ENCODE measurements at places on chromosomes 6 and 20. TPM values are rescaled to one million over a fixed set of nuclear protein-coding genes. Genes with fewer than 3 reads are reported as not detected.

DNA sequence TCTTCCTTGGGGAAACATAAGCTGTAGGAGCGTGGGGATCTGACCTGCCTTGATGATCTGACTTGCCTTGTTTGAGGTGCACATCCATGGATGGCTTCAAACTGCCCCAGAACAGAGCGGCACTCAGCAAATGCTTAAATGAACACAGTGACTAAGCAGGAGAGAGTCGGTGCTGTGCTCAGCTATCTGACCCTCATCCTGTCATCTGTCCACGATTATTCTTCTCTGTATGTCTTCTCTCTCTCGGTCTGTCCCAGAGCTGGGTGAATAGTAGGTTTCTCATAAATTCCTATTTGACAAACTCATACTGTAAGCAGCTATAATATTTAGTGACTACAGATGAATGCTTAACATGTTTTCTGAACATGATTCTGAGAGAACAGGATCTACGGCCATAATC lies 37.3 kb downstream of the TRAM2 start:
- no peak for DNase-seq

DNA sequence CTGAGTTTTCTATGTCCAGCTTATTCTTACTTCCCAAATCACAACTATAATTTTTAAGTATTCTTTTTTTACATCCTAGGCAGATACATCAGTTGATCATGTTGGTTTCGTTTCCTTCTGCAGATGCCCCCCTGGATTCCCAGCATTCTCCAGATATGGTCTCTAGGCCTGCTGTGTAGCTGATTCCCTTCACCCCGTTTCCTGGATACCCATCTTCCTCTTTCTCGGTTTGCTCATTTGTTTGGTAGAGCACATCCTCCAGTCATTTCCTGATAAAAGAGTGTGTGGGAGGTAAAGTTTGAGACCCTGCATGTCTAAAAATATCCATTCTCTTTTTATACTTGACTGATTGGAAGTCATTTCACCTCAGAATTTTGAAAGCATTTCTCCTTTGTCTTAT lies 66.4 kb downstream of the ANKS1A start:
- DNase-seq, result no peak

DNA sequence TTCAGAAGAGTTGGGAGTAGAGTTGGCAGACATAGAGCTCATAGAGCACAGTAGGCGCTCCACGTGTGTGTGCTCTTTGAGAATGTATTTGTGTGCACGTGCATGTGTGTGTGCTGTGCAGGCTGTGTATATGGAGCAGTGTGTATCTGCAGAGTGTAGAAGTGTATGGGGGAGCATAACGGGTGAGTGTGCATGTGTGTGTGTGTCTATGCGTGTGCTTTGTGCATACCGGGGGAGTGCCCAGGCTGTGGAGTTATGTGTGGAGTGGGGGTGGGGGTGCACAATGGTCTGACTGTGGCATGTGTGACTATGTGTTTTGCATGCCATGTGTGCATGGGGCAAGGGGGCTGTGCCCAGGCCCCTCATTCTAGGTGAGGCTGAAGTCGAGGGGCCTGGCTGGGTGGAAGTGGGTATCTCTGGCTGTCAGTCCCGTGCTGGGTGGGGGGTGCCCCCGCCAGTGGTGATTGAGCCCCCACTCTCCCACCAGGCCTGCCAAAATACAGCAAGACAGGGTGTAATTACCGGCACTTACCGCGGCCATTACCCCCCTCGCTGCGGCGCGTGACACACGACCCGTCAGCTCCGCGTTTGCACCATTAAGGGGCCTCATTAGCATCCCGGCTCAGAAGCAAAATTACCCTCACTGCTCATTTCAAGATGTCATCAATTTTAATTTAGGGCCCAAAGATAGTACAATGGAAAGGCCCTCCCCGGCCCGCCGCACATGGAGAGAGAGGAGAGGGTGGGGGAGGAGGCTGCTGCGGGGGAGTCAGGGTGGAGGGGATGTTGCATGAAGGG lies 39.1 kb downstream of the MDFI start:
- no peak for DNase-seq

HINT3 gene
- 28.3 TPM for total RNA-seq

OR2H1 gene
- total RNA-seq, result not detected

- no peak for DNase-seq
These were observed 698 bp upstream of the SH3BGRL2 start for GRCh38 chr6:79630380-79630882.

SLC35B3 gene
- 19.2 TPM for total RNA-seq

ELOVL4 gene
- 0.24 TPM for total RNA-seq

GRCh38 chr20:11145616-11146015 lies 471.8 kb upstream of the JAG1 start:
- no peak for DNase-seq

- no peak for DNase-seq
These were observed 28.6 kb upstream of the PBOV1 start for GRCh38 chr6:138246650-138247440.

DNA sequence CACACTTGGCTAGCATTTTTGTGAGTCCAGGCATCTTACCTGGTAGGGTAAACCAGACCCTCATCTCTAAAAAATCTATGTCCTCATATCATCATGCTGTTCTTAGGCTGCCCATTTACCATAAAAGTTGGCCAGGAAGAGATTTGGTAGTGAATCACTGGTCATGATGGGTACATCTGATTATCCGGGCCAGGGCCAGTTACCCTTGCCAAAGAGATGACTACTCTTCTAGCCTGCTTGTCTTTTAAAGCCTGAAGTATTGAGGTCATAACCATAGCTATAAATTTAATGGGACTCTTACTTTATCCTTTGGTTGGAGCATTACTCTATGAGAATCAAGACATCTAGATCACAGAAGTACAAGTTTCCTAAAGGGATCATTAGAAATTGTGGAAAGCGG lies 276.8 kb downstream of the TENT5A start:
- no peak for DNase-seq

DNA sequence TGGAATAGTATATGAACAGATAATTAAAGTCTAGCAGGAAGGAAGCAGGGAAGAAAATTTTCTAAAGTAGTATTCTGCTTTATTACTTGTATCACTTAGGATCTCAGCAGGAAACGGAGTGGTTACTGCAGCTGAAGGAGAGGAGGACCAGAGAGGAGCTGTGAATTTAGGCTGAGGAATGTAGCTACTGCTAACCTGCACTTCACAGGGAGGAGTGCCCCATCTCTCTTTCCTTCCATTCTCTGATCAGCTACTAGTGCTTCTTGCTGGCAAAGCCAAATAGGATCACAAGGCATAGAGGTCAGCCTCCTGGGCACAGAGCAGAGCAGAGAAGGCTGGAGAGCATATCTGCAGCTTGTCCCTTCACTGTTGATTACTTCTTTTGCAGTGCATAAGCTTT lies 205.3 kb upstream of the ASCC3 start:
- DNase-seq, result no peak

GRCh38 chr20:31673943-31674463 lies 36.3 kb downstream of the COX4I2 start:
- DNase-seq, result no peak

DNA sequence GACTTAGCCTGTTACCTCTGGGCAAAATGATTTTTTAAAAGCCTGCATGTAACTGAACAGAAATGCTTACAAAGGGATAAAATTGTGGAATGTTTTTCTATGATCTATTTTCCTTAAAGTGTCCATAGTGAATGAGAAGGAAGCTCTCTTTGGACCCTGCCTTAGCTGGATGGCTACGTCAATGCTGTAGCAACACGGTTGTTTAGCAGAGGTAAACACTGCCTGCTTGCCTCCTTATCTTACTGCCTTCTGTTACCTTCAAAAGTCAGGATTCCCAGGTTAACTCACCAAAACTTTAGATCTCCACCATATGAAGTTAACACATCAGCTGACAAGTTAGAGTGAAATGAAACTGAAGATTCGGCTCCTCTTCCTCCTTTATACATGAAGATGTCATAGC lies 402.6 kb downstream of the SAMD5 start:
- DNase-seq, result no peak

MEP1A gene
- 0.41 TPM for total RNA-seq

- DNase-seq, result no peak
These were observed 2.5 kb upstream of the PPP2R5D start for GRCh38 chr6:42981836-42982235.

DNA sequence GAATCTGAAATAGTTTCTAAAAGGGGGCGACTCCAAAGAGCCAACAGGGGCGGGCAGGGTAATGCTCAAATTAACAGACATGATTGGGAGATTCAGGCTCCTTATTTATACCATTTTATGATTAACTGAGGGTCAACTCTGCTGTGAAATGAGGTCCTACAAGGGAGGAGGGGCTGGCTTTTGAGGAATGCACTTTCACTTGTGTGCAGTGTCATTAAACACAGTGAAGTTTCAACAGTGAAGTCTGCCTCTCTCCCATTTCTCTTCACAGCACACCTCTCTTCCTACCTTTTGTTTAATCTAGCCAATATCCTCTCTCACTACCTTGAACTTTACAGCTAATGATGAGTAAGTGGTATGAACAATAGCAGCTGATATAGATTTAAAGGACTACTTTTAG lies 557.3 kb upstream of the CITED2 start:
- DNase-seq, result no peak
